CD4-positive, alpha-beta memory T cell (primary cell): ENCODE measurements at places on chromosomes 7 and 10. TPM values are rescaled to one million over a fixed set of nuclear protein-coding genes. Genes with fewer than 3 reads are reported as not detected.

Gene KNDC1
- 0.87 TPM for total RNA-seq

Gene TUBAL3
- not detected for total RNA-seq

Gene RET
- not detected for total RNA-seq

Gene AKR1C8
- 8.5 TPM for total RNA-seq

Gene TCERG1L
- total RNA-seq: not detected

- no peak overlapping the region for H3K4me3 ChIP-seq
- H3K27me3 ChIP-seq: no peaks in the 10 kb centered on the region
- no peaks in the 10 kb centered on the region for H3K4me1 ChIP-seq
- H3K27ac ChIP-seq: no peak overlapping the region
- DNase-seq: no peak
Observed at GRCh38 chr10:90168244-90168643, 466.9 kb downstream of the KIF20B start.

GRCh38 chr7:5670183-5670935 is 111.1 kb downstream of the RNF216 start:
- peaks cover 11% of the 10 kb centered on the region for H3K36me3 ChIP-seq
- no peak overlapping the region for H3K4me3 ChIP-seq
- H3K27me3 ChIP-seq: no peaks in the 10 kb centered on the region
- no peak for DNase-seq
- H3K27ac ChIP-seq: no peak overlapping the region

DNA sequence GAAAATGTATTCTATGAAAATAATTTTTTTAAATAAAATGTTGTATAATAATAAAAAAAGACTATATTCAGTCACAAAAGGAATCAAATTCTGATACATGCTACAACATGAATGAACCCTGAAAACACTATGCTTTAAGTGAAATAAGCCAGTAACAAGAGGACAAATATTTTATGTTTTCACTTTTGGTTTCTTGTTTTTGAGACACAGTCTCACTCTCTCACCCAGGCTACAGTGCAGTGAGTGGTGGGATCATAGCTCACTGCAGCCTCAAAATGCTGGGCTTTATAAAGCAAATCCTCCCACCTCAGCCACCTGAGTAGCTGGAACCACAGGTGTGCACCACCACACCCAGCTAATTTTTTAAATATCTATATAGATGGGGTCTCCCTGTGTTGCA is 64.2 kb downstream of the CNOT4 start:
- peaks cover 22% of the 10 kb centered on the region for H3K4me1 ChIP-seq
- H3K36me3 ChIP-seq: no peaks in the 10 kb centered on the region
- H3K27me3 ChIP-seq: no peaks in the 10 kb centered on the region
- no peak overlapping the region for H3K4me3 ChIP-seq
- DNase-seq: no peak

DNA sequence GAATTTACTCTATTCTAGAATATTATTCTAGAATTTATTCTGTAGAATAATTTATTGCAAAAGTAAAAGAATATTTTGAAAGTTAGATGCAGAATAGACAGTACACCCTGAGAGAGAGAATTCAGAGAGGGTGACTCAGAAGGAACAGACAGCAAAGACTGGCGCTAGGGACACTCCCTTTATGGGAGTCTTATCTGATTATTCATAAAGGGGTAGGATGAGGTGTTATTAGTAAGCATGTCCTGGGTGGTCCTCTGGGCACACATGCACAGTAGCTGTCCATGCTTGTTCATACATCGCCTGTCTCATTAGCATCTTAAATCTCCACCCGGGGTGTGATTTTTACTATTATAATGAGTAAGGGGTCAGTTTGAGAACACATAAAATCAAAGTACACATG is 100.1 kb downstream of the XPNPEP1 start:
- no peaks in the 10 kb centered on the region for H3K36me3 ChIP-seq
- H3K27me3 ChIP-seq: no peaks in the 10 kb centered on the region
- H3K4me3 ChIP-seq: no peak overlapping the region
- no peaks in the 10 kb centered on the region for H3K4me1 ChIP-seq
- H3K27ac ChIP-seq: no peak overlapping the region

- peak overlapping the region; percentile 70 for H3K4me3 ChIP-seq
- H3K27ac ChIP-seq: peak overlapping the region; percentile 57
- H3K4me1 ChIP-seq: peaks cover 60% of the 10 kb centered on the region
- DNase-seq: no peak
- H3K27me3 ChIP-seq: no peaks in the 10 kb centered on the region
Observed at GRCh38 chr7:30726296-30727006, 25.5 kb upstream of the INMT start.

GRCh38 chr7:47211519-47211973 is 370.4 kb downstream of the TNS3 start:
- H3K36me3 ChIP-seq: no peaks in the 10 kb centered on the region
- no peak overlapping the region for H3K4me3 ChIP-seq
- no peaks in the 10 kb centered on the region for H3K27me3 ChIP-seq
- DNase-seq: no peak
- H3K4me1 ChIP-seq: no peaks in the 10 kb centered on the region

- no peak for DNase-seq
- H3K27ac ChIP-seq: no peak overlapping the region
- no peaks in the 10 kb centered on the region for H3K27me3 ChIP-seq
Observed at GRCh38 chr7:141685285-141686023, 16.5 kb downstream of the DENND11 start.

DNA sequence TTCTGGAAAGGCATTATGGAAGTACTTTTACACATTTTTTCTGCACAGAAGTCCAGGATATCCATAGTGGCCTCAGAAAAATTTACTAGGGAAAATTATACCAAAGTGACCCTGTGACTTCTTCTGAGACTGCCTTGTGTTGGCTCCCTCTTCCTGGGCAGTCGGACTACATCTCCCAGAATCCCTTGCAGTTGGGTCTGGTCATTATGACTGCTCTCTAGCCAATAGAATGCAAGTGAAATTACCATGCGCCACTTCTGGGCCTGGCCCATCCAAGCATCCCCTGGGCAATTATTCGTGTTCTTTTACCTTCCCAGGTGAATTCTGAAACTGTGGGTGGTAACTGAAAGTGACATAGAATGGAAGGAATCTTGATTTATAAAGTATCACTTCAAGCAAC is 430.9 kb downstream of the ACTR3B start:
- H3K27ac ChIP-seq: no peak overlapping the region
- no peaks in the 10 kb centered on the region for H3K36me3 ChIP-seq
- H3K27me3 ChIP-seq: no peaks in the 10 kb centered on the region
- no peak overlapping the region for H3K4me3 ChIP-seq
- H3K4me1 ChIP-seq: no peaks in the 10 kb centered on the region
- no peak for DNase-seq

DNA sequence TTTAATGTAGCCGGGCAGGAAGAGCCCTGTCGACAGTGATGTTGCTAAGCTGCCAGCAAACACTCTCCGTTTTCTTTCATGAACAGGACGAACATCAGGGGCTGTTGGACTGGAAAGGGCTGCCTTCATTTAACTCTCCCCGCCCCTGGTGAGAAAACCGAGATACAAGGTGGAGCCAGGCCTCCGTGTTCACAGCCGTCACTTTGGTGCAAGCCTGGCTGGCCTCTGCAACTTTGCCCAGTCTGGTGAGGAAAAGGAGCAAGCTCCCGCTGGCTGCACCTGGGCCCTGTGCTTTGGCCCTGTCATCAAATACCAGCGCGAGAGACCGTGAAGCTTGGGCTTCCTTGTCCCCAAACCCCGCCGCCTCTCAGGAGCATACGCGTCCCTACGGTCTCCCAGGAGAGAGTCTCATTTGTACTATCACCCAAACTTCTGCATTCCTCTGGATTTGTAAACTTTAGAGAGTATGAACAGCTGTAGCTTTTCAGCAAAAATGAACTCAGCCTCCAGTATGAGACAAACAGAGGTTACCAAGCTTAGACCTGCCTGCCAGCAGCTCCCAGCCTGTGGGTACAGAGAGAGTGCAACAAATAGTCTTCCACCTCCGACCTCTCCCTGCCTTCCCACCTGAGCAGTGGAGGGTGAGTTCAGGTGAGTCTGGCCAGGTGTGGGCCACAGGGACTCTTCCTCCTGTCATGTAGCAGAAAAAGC is 445.3 kb upstream of the MGMT start:
- H3K27ac ChIP-seq: no peak overlapping the region
- DNase-seq: no peak
- H3K4me3 ChIP-seq: no peak overlapping the region
- H3K4me1 ChIP-seq: no peaks in the 10 kb centered on the region
- H3K36me3 ChIP-seq: no peaks in the 10 kb centered on the region
- no peaks in the 10 kb centered on the region for H3K27me3 ChIP-seq

DNA sequence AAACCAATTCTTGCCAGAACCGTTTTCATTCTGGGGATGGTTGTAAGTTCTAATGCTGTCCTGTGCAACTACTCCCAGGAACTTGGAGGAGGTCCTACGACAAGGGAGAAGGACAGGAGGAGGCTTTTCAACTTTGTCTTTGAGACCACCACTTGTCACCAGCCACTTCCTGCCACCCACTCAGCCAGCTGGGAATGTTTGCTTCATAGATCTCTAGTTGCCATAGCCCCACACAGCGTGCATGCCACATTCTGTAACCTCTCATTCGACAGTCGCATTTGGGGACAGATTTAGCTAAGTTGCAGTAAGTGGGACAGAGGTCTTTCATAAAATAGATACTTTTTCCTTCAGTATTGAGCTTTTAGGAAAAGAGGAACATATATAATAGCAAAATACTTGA is 78.0 kb downstream of the TAF3 start:
- no peak overlapping the region for H3K27ac ChIP-seq
- DNase-seq: no peak
- peaks cover 4% of the 10 kb centered on the region for H3K36me3 ChIP-seq
- no peak overlapping the region for H3K4me3 ChIP-seq
- H3K27me3 ChIP-seq: no peaks in the 10 kb centered on the region

DNA sequence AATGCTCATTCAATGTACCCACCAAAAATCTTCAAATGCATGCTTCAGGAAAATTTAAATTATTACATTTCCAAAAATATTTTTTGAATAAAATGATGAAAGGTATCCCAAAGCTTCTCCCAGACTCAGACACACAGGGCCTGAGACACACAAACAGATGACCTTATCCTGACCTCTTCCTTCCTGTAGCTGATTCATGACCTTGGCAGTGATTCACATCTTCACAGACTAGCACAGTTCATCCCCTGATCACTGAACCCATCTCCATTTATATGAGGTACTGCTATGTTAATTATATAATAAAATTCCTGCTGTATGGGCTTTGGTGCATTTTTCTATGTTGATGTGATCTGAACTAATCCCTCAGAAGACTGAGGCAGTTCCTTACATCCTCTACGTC is 265.0 kb upstream of the GLI3 start:
- H3K36me3 ChIP-seq: no peaks in the 10 kb centered on the region
- no peak for DNase-seq
- no peak overlapping the region for H3K4me3 ChIP-seq
- H3K27ac ChIP-seq: no peak overlapping the region
- H3K4me1 ChIP-seq: no peaks in the 10 kb centered on the region
- H3K27me3 ChIP-seq: no peaks in the 10 kb centered on the region
